ENCODE measurements at places on chromosomes 6 and 20.

- DNase-seq, result no peak
These were observed 921.8 kb upstream of the GJE1 start for GRCh38 chr6:141210901-141211300.

GRCh38 chr6:123118811-123119210 lies 122.8 kb downstream of the CLVS2 start:
- DNase-seq, result no peak

GRCh38 chr20:38804682-38805501 lies 605 bp upstream of the PPP1R16B start:
- peak; percentile 58 for DNase-seq

- DNase-seq, result no peak
These were observed 951.1 kb upstream of the ADGRB3 start for GRCh38 chr6:67683960-67684359.

DNA sequence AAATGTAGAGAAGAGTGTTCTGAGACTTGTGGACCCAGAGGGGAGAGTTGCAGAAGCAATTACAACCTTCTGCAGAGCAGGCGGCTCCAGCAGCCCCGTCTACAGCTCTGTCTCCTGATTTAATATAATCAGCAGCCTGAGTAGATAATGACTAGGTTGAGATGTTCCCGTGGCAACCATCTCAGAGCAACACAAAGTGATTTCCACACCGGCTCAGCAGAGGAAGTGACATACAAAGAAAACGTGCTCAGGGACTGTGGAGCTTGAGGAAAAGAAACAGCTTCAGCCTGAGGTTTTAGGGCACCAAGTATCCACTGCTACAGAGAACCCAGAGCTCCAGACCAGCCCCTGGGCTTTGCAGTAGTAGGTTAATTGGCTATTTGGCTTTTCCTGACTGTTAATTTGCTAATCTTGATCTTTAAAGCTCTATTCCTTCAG lies 136.4 kb downstream of the MTFR2 start:
- no peak for DNase-seq

DNA sequence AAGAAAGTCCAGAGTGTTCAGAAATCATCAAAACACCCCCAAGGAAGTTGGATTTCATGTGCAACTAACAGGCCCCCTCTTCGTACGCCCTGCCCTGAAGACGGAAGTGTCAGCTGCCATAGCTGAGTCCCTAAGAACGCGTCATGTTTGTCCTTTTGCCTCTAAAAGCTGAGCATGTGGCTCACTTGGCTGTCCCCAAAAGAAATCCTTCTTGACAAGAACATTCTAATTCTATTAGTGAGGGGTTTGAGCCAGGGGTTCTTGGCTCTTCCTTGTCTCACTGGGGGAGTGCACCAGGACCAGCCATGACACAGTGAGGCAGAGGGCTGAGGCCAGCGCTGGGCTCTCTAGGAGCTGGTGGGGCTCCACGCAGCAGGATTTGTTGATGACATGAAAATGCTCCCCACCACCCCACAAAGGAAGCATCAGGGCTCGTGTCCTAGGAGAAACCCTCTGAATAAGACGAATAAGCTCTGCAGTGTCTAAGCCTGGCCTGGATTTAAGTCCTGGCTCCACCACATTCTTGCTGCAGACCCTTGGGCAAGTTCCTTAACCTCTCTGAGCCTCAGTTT lies 20.0 kb upstream of the SPO11 start:
- DNase-seq, result no peak

DNA sequence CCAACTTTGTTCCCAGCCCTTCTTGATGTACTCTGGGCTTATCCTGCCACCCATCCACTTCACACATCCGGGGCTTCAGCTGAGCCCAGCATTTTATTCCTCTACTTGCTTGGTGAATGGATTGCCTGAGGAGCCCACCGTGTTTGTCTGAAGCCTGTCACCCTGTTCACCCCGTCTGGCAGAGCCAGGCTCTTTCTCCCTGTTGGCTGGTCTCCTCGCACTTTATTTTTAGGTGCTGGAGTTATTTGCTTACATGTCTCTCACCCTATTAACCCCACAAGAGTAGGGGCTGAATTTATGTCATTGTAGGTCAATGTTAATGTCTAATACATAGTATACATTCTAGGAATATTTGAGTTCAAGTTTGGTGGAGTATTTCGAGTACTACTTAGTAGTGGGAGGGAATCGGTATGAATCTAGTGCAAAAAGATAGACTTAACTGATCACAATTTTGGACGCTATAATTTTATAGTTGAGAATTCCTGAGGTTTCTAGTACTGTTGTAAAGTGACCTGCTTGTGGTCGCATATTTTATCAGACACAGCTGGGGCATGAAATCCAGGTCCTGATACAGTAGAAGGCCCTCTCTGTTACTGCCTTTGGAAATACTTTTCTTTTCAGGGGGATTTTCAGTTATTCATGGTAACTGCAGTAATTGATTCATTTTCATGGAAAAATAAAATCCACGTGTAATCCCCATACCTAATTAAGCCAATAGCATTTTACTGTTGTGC lies 10.8 kb downstream of the JARID2 start:
- no peak for DNase-seq

GRCh38 chr20:41049451-41049850 lies 20.8 kb downstream of the TOP1 start:
- no peak for DNase-seq

- DNase-seq, result no peak
These were observed 16.5 kb downstream of the SLC52A3 start for GRCh38 chr20:751761-752160.

GRCh38 chr20:37102571-37102970 lies 6.8 kb upstream of the RBL1 start:
- no peak for DNase-seq

DNA sequence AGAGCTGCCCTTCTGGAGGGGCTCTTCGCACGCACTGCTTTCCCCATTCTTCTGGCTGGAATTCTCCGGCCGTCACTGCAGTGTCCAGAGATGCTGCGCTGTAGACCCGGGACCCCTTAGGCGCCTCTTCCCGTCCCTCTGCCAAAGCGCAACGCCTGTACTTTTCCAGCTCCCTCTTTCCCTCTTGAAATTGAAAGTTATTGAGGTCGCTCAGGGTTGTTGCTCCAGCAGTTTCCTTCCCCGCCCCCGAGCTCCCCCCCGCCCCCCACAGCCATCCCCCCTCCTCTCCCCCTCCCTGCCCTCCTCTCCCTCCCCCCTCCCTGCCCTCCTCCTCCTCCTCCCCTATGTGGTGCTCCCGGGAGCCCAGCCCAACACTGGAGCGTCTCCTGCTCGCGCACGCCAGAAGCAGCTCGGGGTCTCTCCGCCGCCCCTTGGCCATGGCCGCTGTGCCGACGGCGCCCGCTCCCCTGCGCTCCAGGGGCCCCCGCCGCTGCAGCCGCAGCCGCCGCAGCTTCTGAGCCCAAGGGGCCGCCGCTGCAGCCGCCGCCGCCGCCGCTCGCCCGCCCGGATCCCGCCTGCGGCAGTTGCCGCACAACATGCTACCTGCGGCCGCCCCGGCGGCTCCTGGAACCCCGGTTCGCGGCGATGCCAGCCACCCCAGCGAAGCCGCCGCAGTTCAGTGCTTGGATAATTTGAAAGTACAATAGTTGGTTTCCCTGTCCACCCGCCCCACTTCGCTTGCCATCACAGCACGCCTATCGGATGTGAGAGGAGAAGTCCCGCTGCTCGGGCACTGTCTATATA lies at the start of gene RSPO3:
TSS of gene RSPO3 (plus strand) at position 374 of the 804 bp plus-strand sequence. CDS start 522 bp downstream, outside the sequence.
- no peak for DNase-seq

DNA sequence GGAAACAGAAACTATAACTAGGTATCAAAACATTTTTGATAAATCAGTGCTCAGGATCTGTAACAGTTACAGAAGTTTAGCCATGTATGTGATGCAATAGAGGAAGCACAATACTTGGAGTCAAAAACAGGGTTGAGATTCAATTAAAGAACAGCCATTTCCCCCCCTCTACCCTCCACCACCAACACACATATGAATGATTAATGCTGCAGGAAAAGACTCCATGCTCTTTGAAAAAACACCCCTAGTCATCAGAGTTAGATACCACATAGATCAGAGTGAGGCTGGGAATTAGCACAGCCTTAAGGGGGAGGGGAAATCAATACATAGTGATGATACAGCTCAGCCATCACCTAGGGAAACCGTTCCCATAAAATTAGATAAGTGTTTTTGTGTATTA lies 108.9 kb upstream of the EMILIN3 start:
- DNase-seq, result no peak

- DNase-seq, result no peak
These were observed 22.8 kb downstream of the BMP7 start for GRCh38 chr20:57243480-57244220.

DNA sequence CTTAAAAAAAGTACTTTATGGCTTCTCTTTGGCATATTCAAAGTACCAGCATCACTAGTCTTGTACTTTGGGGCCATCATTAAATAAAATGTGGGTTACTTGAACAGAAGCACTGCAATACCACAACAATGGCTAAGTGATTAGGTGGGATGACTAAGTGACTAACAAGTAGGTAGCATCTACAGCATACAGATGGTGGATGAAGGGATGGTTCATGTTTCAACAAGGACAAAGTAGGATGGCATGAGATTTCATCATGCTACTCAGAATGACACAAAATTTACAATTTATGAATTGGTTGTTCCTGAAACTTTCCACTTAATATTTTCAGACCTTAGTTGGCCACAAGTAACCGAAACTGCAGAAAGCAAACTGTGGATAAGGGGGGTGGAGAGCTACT lies 7.7 kb downstream of the MPC1 start:
- DNase-seq, result no peak

DNA sequence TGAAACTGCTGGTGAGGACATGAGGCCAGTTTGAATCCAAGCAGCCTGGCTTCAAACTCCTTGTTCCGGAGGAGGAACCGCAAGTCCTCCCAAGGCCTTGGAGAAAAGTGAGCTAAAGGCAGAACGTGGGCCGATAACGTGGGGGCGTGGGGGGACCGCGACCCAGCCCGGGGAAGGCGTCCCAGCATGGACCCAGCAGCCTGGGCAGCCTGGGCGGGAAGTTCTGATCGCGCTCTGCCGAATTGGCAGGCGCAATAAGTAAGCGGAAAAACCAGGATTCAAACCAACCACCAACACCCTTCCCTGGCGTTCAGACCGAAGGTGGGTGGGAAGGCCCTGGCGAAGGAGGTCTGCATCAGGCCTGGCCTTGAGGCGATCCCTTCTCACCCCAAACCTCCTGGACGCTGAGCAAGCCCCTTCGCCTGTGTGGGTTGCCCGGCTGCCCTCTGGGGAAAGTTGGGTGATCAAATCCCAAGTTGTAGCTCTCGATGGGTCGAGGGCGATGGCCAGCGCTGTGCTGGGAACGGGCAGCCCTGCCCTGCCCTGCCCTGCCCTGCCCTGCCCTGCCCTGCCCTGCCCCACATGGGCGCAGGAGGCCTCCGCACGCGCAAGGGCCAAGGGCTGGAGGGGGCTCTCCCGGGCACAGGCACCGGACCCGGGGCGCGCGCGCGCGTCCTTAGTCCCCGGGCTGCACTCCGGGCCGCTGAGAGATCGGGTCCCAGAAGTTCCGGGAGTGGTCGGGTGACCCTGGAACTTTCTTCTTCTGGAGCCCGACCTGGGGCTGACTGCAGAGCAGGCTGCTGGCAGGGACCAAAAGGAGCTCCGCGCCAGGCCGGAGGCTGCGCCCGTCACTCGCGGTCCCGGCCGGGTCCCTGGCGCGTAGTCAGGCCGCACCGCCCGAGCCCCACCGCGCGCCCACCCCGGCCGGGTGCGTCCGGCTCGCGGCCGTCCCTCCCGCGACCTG lies 637 bp upstream of the SLC22A3 start:
- no peak for DNase-seq

DNA sequence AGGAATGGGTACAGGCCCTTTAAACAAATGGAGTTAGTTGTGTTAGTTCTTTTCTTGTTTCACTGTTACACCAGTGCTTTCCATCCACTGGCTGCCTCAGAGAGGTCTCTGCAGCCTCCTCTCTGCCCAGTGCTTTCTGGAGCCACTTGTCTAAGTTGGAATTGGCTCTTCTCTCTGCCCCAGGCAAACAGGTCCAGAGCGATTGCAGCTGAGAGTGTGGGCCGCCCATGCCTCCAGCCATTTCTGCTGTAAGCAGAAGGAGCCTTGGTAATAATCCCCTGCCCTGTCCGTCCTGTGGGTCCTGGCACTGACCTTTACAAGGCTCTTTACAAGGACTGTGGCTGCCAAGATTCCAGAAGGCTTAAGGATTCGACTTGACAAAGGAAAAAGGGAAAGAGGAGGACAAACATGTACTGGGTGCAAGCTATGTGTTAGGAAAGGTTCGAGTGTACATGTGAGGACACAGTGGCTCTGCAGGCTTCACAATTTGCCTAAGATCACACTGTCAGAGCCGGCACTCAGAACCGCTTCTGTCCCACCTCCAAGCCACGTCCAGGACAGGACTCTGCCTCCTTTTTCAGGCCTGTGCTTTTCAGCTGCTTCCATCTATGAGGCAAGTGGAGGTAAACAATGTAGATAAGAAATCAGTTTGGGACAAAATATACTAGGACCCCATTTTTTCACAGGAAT lies 88.5 kb downstream of the POPDC3 start:
- no peak for DNase-seq

DNA sequence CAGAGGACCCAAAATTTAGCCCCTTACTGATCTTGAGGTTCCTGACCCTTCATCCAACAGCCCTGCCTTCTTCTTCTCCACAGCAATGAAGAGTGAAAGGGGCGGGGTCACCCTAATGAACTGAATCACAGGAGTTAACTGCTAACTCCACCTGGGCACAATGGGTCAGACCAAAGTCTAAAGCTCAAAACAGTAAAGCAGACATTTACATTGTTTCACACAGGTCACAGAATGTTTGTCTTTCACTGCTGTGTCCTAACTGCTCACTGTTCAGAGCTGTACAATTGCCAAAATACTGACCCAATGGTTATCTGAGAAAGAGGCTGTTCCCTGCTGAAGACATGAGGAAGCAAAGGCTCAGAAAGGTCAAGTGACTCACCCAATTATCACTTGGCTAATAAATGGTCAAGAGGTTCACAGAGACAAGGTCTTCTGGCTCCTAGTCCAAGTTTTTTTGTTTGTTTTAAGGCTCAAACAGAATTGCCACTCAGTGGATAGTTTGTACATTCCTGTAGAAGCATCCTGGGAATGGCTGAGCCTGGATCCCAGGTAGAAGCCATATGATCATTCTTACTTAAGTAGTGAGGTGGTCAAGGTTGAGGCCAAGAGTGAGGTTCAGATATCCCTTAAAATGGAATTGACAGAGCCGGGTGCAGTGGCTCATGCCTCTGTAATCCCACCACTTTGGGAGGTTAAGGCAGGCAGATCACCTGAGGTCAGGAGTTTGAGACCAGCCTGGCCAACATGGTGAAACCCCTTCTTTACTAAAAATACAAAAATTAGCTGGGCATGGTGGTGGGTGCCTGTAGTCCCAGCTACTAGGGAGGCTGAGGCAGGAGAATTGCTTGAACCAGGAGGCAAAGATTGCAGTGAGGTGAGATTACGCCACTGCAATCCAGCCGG lies 35.1 kb upstream of the FAM83C start:
- no peak for DNase-seq

DNA sequence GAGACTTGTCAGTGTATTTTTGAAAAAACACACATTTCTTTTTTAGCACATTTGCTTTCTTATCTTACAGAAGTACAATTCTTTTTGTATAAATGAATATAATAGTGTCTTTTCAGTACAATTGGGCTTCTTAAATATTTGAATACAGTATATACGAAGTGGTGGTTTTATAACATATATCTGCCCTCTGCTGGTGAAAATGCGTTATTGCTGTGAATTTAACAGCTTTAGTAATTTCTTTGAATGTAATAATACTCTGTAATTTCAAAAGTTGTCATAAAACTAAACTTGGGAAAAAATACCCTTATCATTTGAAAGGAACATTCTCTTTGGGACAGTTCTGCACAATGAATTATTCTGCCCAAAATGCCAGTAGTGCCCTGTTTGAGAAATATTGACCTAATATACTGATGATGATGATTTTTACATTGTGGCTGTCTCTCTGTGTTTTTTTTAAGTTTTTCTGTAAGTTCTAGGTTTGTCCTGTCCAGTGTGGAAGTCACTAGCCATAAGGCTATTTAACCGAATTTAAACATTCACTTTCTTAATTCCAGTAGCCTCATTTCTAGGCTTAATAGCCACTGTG lies 19.0 kb downstream of the SMAP1 start:
- DNase-seq, result no peak

All from stimulated activated CD8-positive, alpha-beta memory T cell treated with anti-CD3 and anti-CD28 coated beads, Interleukin-7, amount 100 ng/mL, for 1 hour (primary cell).